ENCODE measurements at places on chromosomes 12 and 14.

- no peak for ATAC-seq
These were observed 45.6 kb upstream of the RBM19 start for GRCh38 chr12:114011711-114012110.

- no peak for ATAC-seq
These were observed 82.2 kb downstream of the PPP2R5C start for GRCh38 chr14:101843665-101844064.

DNA sequence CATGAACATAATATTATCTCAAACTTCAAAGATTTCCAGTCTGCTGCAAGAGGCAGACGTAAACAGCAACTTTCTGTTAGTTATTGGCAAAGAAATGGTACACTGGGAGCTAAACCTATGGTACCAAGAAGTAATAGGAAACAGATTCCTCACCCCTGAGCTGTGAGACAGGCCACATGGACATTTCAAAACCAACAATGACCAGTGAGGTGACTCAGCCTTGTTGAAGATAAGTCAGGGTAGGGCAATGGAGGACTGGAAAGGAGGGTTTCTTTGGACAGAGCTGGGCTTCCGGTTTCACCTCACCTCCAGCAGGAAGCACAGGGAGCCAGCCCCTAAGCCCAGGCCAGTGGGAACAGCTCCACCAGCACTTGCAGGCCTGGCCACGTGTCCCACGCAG is 1320.5 kb downstream of the AACS start:
- no peak for ATAC-seq

DNA sequence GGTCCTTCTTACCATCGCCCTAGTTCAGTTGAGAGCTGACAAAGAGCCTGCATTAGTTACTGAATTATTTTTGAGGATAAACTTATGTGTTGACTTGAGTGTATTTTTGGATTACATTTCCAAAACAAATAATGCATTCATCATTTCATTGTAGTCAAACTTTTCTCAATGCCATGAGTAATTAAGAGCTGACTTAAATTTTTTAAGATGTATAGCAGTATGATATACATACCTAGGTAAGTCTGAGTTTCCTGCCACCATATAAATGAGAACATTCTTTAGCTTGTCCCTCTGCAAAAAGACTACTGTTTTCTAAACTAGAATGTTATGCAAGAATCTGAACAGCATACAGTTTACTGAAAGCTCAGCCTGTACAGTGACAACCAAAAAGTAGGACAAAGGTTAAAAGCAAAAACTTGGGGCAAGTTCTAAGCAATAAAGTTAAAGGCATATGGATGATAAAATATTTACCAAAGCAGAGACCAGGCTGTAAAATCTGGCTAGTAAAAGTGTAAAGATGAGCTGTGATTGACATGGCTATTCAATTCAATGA is 82.1 kb upstream of the FERMT2 start:
- ATAC-seq = peak; percentile 21

- peak; percentile 80 for ATAC-seq
These were observed 7.1 kb upstream of the SMUG1 start for GRCh38 chr12:54195737-54196347.

- ATAC-seq = no peak
These were observed 97.4 kb downstream of the C12orf50 start for GRCh38 chr12:87931812-87932211.

- no peak for ATAC-seq
These were observed 263.4 kb upstream of the PLEKHG7 start for GRCh38 chr12:92439420-92439805.

DNA sequence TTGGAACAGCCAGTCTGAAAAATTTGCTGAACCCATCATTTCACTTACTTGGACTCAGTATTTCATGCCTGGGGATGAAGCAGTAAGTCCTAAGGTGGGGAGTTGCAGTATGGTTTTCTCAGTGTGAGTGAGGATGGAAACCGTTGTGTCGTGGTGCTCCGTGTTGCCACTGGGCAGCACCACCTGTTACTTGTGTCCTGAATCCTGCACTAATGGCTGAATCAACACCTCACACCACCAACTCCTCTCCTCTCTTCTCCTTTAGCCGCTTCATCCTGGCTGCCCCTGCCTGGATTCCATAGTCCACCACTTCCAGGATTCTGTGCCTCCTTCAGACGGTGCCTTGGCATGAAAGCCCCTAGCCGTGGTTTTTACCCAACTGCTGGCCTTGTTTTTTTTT is 3.0 kb upstream of the EP400 start:
- ATAC-seq = no peak

DNA sequence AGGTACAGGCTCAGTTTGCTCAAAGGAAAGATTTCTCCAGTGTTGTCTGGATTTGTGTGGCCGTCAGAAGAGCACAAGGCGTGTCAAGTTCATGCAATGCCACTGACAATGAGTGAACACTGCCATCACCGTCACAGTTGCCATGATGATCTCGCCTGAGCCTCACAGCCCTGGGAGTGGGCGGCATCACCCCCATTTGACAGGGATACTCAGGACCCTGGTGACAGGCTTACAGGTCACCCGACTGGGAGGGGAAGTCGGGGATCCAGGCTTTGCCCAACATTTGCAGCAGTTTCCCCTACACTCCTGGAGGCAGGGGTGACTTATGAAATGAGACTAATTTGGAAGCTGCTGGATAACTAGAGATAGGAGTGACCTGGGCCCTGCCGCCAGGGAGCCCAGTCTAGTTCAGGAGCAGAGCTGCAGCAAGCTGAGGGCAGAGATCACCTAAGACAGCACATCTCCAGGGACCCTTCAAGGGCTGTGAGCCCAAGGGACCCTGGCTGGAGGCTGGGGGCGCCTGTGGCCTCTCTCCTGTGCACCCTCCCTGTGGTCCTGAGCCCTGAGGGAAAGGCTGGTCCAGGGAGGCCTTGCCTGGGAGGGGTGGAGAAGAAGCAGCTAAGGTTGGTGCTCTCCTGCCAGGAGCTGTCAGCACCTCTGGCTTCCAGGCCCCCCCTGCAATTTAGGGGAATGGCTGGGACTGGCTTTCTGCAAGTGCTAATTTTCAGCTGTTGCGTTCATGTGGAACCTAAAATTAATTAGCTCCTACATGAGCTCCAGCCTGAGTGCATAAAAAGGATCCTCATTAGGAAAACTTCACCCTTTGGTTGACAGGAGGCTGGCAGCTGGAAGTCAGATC is 32.4 kb upstream of the BEGAIN start:
- no peak for ATAC-seq

DNA sequence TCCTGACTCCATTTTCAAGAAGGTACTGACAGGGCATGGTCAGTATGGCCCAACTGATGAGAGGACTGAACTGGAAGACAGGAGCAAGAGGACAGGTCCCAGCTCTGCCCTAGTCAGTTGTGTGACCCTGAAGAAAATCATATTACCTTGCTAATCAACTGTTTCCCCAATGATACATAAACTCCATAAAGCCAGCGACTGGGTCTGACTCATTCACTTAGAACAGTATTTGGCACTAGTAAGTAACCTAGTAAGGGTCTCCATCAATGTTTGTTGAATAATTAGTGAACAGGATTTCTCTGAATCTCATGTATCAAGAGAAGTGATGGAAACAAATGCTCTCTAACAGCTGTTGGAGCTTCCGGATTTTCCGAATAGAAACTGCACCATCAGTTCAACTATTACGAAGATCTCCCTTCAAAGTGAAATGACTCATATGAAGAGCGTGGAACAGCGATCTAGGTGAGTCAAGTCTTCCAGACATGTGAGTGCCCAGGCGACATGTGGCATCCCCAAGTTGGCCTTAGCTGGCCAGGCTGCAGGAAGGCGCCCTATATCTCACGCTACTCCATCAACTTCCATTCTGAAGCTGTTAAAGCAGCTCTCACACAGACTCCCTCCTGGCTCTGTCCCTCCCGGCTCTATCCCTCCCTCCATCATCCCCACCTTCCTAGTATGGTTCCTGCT is 94.5 kb downstream of the TTC7B start:
- peak; percentile 59 for ATAC-seq

DNA sequence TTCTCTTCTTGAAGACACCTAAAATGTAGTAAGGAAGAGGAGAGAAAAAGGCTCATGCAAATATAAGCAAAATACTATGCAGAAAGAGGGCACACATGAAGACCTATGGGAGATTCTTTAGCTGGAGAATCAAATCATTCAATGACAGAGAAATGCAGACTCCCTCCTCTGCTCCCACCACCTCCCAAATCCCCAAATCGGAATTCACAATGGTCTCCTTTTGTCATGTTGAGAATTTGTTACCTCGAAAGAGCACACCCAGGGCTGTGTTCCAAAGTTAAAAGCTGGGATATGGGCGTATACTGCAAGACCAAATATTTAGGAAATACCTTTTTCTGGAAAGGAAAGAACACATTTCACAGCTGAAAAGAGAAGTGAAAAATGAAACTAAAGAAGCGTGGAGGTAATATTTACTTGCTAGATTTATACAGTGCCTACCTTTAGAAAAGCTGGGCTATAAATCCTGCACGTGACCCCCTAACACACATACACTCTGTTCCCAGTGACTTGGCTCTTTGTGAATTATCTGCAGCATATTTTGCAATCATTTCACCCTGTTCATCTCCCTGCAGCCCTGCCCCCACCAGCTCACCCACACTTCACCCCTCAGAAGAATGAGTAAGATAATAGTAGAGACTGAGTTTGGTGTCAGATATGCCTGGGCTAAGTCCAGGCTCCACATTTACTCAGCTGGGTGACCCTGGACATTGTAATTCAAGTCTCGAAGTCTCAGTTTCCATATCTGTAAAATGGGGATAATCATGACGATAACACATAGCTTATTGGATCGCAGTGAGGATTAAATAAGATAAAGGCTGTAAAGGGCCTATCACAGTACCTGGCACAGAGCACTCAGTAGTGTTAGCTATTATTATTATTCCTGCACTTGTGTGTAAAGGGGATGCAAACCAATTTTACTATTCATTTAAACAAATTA is 2.9 kb upstream of the CACNA1C start:
- ATAC-seq = no peak

GRCh38 chr12:50542448-50542847 is 37.7 kb downstream of the DIP2B start:
- ATAC-seq = peak; percentile 82

DNA sequence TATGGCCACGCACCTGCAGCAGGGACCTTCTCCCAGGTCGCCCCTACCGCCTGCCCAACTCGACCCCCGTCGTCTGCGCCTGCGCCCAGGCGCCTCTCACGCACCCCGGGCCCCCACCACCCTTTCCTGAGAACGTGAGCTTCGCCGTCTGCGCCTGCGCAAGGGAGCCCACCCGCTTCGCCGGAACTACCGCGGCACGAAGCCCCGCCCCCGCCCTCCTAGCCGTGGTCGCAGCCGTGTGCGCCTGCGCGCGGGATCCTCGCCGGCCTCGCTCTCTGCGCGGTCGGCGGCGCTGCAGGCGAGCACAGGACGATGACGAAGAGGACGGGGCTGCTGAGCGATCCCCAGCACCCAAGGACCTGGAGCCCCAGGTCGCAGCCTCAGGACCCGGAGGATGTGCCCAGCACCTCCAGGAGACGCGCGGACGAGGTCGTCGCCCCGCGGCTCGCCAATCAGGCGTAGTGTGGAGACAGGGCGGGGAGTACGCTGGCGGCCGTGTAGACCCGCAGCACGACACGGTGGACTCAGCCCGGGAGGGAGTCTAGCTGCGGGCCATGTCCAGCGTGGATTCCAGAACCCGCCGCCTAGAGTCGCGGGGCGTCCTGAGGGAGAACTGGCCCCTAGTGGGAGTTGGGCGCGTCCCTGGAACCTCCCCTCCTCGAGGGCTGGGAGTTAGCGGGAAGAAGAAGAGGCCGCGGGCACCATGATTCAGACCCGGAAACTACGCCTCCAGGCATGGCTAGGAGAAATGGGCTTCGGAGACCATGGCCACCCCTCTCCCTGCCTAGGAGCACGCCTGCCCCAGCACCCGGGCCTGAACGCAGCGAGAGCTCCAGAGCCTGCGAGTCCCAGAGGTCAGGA is 1120.8 kb upstream of the TMEM132C start:
- peak; percentile 92 for ATAC-seq

DNA sequence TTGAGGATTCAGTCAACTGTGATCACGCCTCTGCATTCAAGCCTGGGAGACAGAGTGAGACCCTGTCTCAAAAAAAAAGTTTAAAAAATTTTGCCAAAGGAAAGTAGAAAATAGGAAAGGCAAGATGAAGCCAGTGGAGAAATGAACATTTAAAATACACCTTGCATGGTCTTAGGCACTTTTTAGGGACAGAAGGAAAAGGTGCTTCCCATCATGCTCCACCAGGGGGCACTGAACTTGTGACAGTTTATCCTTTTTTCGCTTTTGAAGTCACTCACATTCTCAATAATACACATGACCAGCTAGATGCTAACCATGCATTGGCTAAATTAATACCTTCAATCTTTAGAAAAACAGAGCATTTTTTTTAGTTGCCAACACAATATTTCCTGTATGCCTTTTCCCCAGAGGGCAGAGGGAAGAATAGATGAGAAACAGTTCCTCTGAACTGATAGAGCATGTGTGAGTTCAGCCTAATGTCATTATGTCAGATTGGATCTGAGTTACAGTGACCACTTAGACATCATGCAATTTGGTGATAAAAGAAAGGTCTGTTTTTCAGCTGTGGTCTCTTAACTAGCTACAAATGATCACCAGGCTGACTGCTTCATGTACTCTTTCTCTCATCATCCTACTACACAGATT is 221.8 kb upstream of the SSTR1 start:
- ATAC-seq = no peak

DNA sequence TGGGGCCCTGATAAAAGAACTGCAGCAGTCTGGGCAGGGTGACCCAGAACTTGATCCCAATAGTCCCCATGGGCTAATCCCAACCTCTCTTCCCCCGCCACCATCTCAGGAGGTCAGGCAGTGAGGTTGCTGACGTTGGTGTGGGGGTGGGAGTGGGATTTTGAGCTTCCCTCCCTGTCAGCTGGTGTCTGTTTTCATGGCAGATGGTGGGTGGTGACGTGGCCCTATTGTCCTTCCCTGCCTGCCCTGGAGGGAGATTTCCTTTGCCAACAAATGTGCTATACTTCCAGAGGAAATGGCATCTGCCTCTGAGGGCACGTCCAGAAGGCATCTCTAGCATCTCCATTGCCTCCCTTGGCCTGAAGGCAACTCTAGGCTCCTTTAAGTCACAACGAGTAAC is 37.7 kb downstream of the NEUROD4 start:
- no peak for ATAC-seq

DNA sequence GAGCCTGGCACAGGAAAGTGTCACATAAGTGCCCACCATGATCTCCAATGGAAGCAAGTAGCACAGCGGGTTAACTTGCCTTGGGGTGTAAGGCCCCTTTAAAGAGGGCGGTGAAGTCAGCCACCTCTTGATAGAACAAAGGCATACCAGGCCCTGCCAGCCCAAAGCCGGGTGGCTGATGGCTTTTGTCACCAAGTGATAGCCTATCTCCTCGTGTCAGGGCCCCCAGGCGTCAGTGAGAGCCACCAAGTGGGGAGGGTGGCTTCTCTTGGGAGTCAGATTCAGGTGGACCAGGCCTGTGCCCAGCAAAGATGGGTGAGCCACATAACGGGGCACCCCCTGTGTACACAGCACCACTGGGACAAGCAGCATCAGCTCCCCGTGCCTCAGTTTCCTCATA is 8.3 kb upstream of the MYL2 start:
- no peak for ATAC-seq

GRCh38 chr12:108129017-108129812 is at the start of gene WSCD2:
Gene WSCD2, plus strand, starts transcription at chr12:108129288. Its CDS starts 66,545 bp downstream, at chr12:108195833.
- peak; percentile 53 for ATAC-seq

GRCh38 chr14:63468294-63468693 is 74.9 kb downstream of the PPP2R5E start:
- ATAC-seq = no peak
